ENCODE measurements at places on chromosomes 7 and 10. TPM values are rescaled to one million over a fixed set of nuclear protein-coding genes. Genes with fewer than 3 reads are reported as not detected.

DNA sequence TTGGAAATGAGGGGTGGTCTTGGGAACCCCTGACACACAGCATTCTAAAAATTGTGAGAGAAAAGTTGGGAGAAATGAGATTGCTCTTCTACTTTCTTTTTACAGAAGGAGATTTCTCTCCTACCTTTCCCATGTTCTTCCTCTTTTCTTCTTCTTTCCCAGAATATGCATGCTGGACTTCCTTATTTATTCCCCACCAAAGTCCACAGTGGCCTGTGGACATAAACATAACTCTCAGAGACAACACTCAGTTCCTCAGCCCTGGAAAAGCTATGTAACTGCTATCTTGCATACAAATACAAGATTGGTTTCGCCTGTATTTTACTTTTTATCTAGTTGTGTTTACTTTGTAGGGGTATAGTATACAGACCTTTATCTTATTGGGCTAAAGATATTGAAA, 54.6 kb upstream of the C1GALT1 start:
- DNase-seq: no peak

DNA sequence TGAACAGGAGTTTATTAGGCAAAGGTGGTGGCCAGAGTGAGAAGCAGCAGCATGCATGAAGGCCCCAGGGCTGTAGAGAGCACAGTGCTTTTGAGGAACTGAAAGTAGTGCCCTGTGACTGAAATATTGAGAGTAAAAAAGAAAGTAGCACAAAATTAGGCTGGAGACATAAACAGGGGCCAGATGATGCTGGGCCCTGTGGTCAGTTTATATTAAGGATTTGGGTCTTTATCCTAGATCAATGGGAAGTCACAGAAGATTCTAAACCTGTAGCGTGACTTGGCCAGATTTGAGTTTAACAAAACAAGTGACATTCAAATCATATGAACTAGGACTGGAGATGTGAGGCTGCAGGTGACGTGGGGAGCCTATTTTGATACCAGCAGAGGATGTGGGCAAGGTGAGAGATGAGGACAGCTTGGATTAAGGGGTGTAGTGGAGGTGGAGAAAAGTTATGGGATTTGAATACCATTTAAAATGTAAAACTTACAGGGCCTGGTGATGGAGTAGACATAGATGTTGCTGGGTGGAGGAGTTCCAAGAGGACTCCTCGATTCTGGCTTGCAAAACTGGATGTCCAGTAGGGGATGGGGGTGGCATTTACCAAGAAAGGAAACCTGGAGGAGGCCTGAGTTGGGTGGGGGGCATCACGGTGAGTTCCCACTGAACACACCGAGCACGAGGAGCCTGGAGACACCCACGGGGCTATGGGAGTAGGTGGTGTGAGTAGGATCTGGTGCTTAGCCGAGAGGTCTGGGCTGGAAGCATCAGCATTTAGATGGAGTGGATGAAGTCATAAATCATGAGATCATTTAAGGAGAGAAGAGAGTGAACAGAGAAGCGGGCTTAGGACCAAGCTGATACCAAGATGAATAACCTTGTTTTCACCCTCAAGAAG, 52.8 kb downstream of the HHEX start:
- DNase-seq: no peak

DNA sequence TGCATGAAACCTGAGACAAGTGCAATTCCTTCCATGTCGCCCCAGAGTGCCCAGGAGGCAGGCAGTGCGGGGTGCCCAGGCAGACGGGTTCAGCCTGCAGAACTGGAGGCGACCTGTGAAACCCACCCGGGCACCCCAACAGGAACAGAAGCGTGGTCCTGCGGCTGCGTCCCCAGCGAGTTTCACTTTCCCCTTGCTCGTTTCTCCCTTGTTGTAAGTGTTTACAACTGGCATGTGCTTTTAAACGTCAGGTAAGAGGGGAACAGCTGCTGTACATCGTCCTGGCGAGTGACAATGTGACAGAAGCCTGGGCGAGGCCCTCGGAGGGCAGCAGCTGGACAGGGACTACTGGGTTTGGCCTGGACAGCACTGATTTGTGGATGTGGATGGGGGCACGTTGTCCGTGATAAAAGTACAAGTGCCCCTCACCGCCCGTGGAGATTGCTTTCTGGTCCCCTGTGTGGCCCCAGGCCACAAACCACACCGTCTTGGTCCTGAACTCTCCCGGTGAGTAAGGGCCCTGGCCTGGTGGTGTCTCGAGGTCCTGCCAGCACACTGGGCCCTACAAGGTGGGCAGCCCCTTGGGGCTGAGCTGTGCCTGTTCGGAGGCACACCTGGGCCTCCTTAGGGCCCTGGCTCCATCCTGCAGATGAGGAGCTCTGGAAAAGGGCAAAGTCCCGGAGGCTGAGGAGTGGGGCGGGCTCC, 4.0 kb downstream of the VENTX start:
- peak; percentile 81 for DNase-seq

GRCh38 chr7:27972276-27972675, 208.3 kb downstream of the JAZF1 start:
- DNase-seq: peak; percentile 80

- DNase-seq: peak; percentile 21
Observed at GRCh38 chr7:21330462-21331178, 97.3 kb upstream of the SP4 start.

GRCh38 chr7:84744385-84744784, 442.5 kb downstream of the SEMA3D start:
- no peak for DNase-seq

- no peak for DNase-seq
Observed at GRCh38 chr7:77484785-77485184, 52.3 kb upstream of the PTPN12 start.

DNA sequence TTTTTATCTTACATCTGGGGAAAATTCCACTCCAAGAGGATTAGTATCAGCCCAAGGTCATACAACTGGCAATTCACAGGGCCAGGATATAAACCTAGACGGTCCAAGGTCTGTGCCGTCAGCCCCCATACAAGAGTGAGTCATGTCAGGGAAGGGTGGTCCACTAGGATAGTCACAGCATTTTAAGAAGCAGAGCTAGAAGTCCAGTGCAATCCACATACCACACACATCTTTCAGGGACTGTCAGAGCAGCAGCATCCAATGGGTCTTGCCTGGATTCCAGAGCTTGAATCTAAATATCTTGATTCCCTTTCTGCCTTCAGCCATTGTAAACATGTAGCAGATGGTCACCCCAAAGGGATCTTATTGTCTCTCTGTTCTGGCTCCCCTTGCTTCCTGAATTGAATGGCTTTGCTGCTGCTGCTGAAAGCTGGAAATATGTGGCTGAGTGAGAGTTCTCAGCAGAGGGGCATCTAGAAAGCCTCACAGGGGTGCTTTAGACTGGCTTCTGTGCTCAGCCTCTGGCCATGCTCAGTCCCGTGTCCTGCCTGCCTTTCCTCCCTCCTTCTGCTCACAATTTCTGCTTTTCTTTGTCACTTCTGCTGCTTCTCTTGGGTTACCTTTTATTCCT, 9.9 kb upstream of the OR6V1 start:
- DNase-seq: no peak

DNA sequence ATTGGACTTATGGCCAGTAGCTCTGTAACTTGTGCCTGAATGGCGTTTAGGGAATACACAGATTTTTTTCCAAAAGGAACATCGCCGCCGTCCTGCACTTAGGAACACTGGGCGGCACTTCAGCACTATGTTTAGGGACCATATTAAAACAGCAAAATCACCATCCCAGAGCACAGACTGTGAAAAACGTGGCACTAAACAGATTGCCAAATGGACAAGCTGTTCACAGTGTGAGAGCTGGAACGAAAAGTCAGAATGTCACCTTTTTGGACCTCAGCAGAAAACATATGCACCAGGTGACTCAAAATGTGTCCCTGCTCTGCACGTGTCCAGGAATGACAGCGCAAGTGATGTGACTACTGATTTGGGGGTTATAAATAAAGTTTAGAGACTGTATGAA, 87.9 kb downstream of the ODAD2 start:
- no peak for DNase-seq

- no peak for DNase-seq
Observed at GRCh38 chr10:36880898-36881297, 244.5 kb upstream of the ANKRD30A start.

DNA sequence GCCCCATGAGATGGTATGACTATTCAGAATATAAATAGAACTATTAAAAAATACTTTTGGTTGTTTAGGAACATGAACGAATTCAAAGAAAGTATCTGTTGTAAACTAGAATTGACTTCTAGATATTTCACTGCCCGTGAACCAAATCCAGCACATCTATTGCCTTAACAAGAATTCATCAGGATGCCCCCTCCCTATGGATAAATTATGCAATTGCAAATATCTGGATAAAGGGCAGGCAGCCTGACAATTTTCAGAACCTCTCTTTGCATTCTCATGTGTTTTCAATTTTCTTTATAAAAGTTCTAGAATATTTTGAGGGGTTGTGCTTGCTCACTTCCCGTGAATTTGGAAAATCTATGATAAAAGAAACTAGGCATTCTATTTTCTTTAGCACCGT, 822.1 kb upstream of the SORCS1 start:
- no peak for DNase-seq

DNA sequence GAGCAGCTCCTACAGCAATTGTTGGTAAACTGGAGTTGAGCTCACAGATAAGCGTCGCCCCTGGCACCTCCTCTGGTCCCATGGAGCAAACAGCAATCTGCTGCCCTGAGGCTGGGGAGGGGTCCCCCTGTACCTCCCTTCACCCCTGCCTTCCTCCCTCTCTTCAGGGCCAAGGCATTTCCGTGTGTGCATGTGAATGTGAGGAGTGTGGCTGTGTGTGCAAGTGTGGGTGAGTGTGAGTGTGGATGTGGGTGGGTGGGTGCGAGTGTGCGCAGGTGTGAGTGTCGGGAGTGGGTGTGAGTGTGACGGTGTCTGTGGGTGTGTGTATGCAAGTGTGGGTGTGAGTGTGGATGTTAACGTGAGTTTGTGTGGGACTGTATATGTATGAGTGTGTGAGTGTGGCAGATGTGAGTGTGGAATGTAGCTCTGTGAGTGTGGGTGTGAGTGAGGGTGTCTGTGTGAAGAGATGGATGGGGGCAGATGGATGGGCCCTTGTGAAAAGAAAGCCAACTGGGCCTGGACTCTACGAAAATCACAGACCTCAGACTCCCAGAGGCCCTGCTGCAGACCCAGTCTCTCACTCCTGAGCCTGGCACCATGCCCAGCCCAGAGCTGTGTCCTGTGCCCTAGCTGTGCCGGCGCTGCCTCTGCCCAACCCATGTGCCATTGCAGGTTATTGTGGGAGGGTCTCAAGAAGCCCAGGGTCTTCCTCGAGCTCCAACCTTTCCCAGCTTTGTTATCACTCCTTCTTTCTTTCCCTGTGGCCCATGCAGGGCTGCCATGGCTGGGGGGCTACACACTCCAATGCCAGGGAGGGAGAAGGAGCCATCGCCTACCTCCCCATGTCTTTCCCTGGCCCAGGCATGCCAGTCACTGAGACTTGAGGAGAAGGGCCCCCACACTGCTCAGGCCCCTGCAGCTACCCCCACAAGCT, 73.9 kb downstream of the GRID1 start:
- DNase-seq: no peak

The FAM241B gene
- total RNA-seq: 9.4 TPM

DNA sequence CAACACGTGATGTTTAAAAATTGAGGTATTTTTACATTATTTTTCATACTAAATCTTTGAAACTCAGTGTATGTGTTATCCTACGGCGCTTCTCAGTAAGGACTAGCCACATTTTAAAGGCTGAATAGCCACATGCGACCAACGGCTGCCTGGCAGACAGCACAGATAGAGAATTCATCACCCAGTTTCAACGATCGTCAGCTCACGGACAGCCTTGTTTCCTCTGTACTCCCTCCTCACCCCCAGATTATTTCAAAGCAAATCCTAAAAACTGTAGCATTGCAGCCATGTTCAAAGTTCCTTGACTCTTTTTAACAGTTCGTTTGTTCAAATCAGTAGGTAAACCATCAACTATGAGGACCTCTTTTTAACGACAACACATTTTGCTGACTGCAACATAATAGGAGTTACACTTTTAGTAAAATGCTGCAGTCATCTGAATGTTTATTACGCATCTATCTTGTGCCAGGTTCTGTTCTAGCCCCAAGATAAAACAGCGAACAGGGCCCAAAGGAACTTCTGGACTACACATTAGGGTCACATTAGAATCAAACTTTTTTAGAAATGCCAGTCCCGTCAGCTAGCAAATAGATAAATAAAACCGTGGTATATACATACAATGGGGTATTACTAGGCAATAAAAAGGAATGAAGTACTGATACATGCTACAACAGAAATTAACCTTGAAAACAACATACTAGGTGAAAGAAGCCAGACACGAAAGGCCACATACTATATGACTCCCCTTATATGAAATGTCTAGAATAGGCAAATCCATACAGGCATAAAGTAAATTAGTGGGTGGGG, 5.7 kb downstream of the OSBPL3 start:
- no peak for DNase-seq

GRCh38 chr7:133649593-133649992, 396.7 kb downstream of the EXOC4 start:
- no peak for DNase-seq

GRCh38 chr10:70295321-70295720, 11.5 kb upstream of the NPFFR1 start:
- no peak for DNase-seq

- no peak for DNase-seq
Observed at GRCh38 chr7:50808282-50808888, 25.7 kb upstream of the GRB10 start.

The NEBL gene
- 0.59 TPM for total RNA-seq

The ANKRD7 gene
- total RNA-seq: not detected

The WNT16 gene
- total RNA-seq: not detected

GRCh38 chr7:99398891-99399445, 9.4 kb downstream of the PDAP1 start:
- DNase-seq: no peak

- DNase-seq: no peak
Observed at GRCh38 chr7:28551331-28551730, 139.0 kb downstream of the CREB5 start.

DNA sequence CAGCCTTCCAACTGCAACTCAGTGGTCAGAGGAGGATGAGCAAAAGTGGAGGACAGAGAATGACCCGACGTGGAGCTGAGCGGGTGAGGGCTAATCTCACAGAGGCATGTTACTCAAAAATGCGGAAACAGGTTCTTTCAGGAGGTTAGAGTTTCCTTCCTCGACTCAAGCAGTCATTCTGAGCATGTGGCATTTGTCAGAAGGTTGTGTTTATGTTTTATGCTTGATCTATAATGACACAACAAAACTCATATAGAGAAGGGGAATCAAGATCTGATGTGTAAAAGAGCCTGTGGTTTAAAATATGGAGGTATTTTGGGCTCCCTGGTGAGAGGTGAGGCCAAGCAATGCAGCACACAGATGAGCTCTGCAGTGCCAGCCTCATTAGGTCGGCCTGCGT, 311.4 kb downstream of the ADARB2 start:
- no peak for DNase-seq
